HCT116 (cell line): ENCODE measurements at places on chromosomes 6 and 20. TPM values are rescaled to one million over a fixed set of nuclear protein-coding genes. Genes with fewer than 3 reads are reported as not detected.

HDAC2 gene
- 153 TPM for total RNA-seq

LY86 gene
- total RNA-seq, result not detected

OR2H2 gene
- total RNA-seq, result not detected

ID4 gene
- 0.10 TPM for total RNA-seq

MPC1 gene
- total RNA-seq, result 15.9 TPM

RBPJL gene
- total RNA-seq, result not detected

NOX3 gene
- not detected for total RNA-seq

MCHR2 gene
- not detected for total RNA-seq

INSM1 gene
- 0.07 TPM for total RNA-seq

MOXD1 gene
- total RNA-seq, result 1.0 TPM

GCM1 gene
- 0.07 TPM for total RNA-seq

C20orf202 gene
- total RNA-seq, result not detected
